Activated CD4-positive, alpha-beta T cell treated with anti-CD3 and anti-CD28 coated beads, Interleukin-2, Interleukin-6, amounts not matched to agents 100 ng/mL and 50 ng/mL, durations not matched to agents 16 hours and 8 hours (primary cell): ENCODE measurements at places on chromosomes 6 and 20.
A peak's percentile ranks its signal among the peaks of the same experiment; 100 is the strongest.

DNA sequence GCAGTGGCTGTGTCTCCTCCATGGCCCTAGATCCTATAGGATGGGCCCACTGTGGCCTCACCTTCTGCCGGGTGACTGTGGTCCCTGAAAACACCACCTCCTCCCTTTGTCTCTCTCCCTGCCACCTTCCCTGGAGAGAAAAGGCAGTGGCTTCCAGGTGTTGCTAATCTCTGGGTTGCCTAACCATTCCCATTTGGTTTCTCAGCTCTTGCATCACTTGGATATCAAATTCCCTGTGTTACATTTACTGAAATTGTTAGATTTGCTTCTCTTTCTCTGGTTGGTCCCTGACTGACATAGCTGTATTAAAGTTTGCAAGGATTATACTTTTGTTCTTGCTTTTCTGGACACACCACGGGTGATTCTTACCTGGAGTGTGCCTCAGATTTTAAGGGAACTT, 9.3 kb upstream of the ZFP64 start:
- DNase-seq = no peak

- DNase-seq = peak; percentile 43
These were observed at the start of gene TIAM2 for GRCh38 chr6:154995254-154996015. TIAM2 (plus strand) TSS chr6:154995315; CDS start chr6:155129224, 133,909 bp downstream.

DNA sequence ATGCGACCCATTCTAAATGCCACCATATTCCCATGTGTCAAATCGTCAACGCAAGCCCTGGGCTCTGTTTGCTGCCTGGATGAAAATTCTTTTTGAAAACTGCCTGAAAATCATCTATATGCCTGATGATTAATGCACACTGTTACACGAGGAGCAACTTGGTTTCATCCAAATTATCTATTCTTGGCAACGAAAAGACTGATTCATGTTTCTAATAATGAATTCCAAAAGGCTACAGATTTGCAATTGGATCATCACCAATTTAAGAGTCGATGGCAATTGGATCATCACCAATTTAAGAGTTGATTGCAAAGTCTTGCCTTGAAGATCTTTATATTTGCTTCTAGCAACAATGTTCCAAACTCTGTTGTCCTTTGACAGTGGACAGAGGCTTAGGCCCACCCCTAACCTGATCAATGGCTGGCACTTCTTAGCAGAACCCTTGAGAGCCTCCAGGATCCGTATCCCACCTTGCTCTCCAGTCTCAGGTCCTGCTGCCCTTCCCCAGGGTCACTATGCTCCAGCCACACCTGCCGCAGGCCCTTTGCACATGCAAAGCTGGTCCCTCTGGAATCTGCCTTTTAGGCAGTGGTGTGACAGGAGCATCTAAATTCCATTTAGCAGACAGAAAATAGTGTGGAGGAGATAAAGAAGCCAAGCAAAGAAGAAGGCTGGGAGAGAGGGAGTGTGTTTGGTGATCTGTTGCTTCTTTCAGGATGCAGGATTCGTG, 460.9 kb upstream of the SULF2 start:
- no peak for DNase-seq

DNA sequence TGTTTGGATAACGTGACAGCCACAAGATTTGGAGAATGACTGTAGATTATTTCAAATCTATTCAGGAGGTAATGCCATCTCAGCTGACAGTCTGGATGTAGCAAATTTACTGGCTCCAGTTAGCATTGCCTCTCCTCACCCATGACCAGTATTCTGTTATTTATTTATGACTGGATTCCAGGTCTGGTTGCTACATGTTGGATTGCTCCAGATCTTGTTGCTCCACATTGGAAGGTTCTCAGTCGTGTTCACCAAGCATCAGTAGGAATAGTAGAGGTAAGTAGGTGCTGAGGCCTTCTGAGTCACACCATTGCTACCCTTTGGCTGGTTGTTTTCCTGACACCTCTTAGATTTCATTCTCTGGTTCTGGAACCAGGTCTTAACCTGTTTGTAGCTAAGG, 69.5 kb upstream of the ELOVL5 start:
- DNase-seq = no peak

DNA sequence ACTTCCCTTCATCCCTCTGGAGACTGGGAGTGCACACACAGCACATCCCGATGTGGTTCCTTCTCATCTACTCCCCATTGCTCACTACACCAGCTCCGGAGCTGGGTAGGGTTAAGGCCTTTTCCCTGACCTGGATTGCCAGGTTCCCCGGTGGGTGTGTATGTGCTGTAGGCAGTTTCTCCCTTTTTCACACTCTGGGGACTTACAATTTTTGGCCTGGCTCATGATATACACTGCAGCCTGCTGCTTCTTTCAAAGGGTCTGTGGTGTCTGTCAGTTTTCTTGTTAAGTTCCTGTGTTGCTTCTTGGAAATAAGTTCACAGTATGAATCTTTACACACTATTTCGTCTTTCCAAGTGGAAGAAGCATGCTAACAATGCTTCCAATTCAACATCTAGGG, 405.5 kb downstream of the UTRN start:
- no peak for DNase-seq

GRCh38 chr6:100121854-100122609, 128.0 kb upstream of the MCHR2 start:
- peak; percentile 33 for DNase-seq

GRCh38 chr6:142845143-142845571, 99.8 kb downstream of the HIVEP2 start:
- DNase-seq = no peak

DNA sequence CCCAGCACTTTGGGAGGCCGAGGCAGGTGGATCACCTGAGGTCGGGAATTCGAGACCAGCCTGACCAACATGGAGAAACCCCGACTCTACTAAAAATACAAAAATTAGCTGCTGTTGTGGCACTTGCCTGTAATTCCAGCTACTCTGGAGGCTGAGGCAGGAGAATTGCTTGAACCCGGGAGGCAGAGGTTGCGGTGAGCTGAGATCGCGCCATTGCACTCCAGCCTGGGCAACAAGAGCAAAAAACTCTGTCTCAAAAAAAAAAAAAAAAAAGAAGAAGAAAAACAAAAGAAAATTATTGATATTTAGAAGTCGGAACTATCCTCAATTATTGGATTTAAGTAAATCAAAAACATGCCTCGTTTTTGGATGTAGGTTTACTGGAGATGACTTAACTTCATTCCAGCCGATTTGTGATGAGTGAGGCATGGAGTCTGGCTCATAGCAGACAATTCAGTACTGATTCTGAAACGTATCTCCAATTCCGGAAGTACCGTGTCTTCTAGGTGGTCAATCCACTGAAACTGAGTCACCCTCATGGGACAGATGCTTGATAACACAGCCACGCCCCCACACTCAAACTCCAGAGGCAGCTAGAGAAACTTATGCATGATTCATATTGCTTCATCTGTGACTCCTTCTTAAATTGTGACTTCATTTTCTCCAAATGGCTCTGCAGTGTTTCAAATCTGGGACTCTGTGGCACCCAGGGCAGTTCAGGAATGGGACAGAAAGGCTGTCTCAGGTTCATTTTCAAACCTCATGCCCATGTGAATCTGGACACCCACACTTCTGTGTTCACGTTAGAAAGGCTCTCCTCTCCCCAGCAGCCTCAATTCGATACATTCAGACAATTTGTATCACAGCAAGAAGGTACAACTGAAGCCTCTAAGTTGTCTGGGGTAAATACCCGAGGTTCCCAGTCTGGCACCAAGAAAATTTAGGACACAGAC, 110.4 kb upstream of the ARMC2 start:
- DNase-seq = peak; percentile 62

GRCh38 chr6:87078983-87079616, 15.8 kb downstream of the CGA start:
- peak; percentile 72 for DNase-seq

GRCh38 chr6:135478626-135479025, 18.9 kb downstream of the AHI1 start:
- no peak for DNase-seq

DNA sequence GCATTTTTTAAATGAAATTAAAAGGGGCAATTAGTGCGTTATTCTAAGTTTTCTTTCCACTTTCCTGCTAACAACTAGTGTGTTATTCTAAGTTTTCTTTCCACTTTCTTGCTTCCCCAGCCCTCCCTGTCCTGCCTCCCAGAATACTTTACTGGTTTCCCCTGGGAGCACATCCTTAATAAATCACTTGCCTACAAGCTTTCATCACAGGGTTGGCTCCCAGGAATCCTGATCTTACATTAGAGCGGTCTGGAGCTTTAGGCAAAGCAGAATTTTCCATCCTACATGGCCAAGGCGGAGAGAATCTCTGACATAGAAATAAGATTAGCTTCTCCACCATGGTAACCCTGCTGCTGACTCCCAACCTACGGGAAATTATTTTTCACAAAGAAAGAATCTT, 150.4 kb downstream of the BFSP1 start:
- DNase-seq = no peak

- DNase-seq = no peak
These were observed 987 bp downstream of the ADISSP start for GRCh38 chr20:3766422-3767109.

DNA sequence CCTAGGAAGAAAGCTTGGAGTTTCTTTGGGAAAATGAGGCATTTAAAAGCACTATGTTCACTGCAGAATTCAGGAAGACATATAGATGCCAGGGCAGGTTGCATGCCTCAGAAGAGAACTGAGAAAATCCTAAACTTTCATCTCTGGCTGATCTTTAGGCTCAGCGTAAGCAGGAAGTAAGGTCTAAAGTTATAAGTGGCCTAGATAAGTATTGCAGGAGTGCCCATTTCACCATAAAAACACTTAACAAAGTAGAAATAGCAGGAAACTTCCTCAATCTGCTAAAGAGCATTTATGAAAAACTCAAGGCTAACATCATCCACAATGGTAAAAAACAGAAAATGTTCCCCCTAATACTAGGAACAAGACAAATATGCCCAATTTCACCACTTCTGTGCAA, 320.3 kb downstream of the BMP2 start:
- no peak for DNase-seq

DNA sequence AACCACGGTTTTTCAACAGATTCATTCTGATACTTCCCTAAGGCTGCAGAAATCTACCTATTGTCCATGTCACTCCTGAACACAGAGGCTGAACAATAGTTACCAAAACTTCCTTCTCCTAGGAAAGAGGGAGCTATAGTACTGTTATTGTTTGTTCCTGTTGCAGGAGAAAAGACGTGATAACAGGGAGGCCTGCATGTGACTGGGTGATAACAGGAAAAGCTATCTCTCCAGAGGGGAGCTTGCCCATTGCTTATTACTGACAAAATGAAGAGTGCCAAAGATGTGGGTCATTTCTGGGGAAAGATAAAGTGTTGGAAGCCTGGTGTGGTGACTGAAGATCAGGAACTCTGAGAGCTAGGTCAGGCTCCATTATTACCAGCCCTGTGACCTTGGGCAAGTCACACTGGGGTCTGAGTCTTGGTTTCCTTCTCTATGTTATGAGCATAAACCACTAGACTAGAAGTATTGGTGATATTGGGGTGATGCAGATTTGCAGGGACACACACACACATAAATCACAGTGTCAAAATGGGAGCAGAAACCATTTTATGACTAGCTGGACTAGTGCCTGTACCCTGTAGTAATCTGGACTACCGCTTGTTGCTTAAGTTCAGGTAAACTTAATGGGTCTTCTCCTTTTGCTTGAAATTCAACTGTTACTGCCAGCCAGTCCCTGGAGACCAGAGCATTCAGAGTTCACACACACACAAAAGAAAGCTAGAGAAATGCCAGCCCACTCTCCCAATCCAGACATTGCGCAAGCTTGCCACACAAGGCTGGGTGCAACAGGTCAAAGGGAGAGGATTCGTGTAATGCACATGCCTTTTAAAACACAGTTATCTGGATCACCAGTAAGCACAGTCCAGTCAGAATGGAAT, 136.0 kb upstream of the CNR1 start:
- no peak for DNase-seq

DNA sequence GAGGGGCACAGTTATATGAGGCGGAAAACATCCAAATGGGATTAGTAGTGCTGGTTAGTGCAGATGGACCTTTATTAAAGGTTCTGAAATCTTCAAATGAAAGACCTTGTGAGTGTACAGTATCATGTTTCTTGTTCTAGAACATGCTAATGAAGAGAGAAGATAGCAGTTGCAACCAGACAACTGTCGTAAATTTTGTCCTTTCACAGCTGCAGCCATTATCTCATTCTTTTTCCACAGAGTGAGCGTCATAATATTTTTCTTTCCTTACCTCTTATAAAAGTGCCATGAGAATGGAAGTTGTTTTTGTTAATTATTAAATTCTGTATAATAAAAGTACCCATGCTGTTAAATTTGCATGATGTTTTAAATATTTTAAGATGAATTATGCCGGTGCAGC, 4.4 kb upstream of the C6orf163 start:
- DNase-seq = no peak

GRCh38 chr20:37590938-37591490, 63.3 kb upstream of the BLCAP start:
- no peak for DNase-seq

DNA sequence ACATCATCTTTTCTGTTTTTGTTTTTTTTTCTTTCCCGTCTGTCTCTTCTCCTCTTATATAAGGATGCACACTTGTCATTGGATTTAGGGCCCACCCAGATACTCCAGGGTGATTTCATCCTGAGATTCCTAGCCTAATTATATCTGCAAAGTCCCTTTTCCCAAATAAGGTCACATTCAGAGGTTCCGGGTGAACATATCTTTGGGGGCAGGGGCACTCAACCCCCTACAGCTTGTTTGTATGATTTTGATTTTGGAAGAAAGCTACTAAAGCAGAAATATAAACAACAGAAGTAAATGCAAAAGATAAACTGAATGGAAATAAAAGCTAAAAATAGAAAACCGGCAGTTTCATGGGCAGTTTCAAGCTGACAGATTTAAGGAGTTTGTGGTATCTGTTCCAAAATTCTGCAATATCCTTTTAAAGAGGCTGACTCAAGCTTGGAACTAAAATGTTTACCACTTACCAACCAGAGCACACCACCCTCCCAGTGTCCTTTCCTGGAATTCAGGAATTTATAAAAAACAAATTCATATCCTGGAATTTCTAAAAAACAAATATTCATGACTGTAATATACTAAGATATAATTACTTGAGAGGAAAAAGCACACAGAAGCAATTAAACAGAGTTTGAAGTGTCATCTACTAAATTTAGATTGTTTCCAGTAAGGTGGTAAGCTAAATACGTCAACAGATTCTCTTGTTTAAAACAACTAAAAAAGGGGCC, 100.0 kb upstream of the CARMIL1 start:
- DNase-seq = peak; percentile 77

- DNase-seq = no peak
These were observed 310.7 kb upstream of the PREP start for GRCh38 chr6:105713474-105714118.

GRCh38 chr6:90078513-90079289, 184.4 kb downstream of the GJA10 start:
- peak; percentile 72 for DNase-seq

- DNase-seq = no peak
These were observed 10.7 kb upstream of the MUC21 start for GRCh38 chr6:30972816-30973215.

- no peak for DNase-seq
These were observed 20.8 kb upstream of the EMILIN3 start for GRCh38 chr20:41387444-41387851.

- no peak for DNase-seq
These were observed 67.9 kb upstream of the BMP5 start for GRCh38 chr6:55943329-55943728.
